ENCODE measurements at places on chromosomes 16 and 17.
A peak's percentile ranks its signal among the peaks of the same experiment; 100 is the strongest.

DNA sequence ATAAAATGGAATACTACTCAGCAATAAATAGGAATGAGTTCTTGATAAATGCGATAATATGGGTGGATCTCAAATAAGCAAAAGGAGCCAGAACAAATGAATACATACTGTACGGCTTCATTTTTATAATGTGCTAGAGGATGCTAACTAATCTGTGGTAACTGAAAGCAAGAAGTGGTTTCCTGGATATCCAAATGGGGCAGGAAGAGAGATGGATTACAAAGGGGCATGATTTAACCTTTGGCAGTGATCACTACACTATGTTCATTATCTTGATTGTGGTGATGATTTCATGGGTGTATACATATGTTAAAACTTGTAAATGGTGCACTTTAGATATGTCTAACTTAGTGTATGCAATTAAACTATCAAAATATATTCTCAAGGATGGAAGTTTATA, 222.3 kb upstream of the TBX2 start:
- DNase-seq = no peak

- no peak for DNase-seq
Observed at GRCh38 chr17:48215583-48216139, 108.1 kb downstream of the SNX11 start.

- DNase-seq = no peak
Observed at GRCh38 chr16:9136596-9136995, 45.2 kb downstream of the HAPSTR1 start.

GRCh38 chr17:850851-851763, 69.0 kb downstream of the MRM3 start:
- no peak for DNase-seq

- no peak for DNase-seq
Observed at GRCh38 chr16:76157629-76158028, 119.6 kb upstream of the CNTNAP4 start.

DNA sequence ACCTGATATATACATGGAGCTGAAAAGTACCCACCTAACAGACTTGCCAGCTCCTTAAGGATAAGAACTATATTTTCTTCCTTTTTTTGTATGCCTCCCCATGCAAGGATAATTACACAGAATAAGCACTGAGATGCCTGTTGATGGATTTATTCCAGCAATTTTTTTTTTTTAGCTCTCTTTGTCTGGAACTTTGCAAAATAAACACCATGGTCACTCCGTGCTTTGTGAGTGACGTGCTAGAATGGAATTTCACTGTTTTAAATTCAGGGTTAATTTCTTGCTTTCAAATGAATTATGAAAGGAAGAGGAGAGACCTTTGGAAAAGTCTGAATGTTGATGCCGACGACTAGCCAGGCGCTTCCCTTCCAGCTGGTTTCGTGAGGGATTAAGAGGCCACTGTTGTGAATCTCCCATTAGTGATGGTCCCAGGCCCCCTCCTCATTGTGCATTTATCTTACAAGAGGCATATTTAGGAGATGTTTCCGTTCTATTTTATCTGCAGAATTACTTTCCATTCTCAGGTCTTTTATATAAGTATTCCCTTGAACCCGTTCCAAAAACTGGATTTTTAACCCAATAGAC, 529.1 kb downstream of the WWOX start:
- no peak for DNase-seq

GRCh38 chr16:81493755-81494433, 49.3 kb downstream of the CMIP start:
- DNase-seq = peak; percentile 66
